ENCODE measurements at places on chromosomes 13 and 19.
A peak's percentile ranks its signal among the peaks of the same experiment; 100 is the strongest.

GRCh38 chr19:12792051-12792852, 966 bp downstream of the JUNB start:
- DNase-seq = peak; percentile 76

- DNase-seq = no peak
Measured at GRCh38 chr19:14030997-14031718, 404 bp upstream of the IL27RA start.

- DNase-seq = no peak
Measured at GRCh38 chr19:55344444-55344843, 4.8 kb downstream of the KMT5C start.

DNA sequence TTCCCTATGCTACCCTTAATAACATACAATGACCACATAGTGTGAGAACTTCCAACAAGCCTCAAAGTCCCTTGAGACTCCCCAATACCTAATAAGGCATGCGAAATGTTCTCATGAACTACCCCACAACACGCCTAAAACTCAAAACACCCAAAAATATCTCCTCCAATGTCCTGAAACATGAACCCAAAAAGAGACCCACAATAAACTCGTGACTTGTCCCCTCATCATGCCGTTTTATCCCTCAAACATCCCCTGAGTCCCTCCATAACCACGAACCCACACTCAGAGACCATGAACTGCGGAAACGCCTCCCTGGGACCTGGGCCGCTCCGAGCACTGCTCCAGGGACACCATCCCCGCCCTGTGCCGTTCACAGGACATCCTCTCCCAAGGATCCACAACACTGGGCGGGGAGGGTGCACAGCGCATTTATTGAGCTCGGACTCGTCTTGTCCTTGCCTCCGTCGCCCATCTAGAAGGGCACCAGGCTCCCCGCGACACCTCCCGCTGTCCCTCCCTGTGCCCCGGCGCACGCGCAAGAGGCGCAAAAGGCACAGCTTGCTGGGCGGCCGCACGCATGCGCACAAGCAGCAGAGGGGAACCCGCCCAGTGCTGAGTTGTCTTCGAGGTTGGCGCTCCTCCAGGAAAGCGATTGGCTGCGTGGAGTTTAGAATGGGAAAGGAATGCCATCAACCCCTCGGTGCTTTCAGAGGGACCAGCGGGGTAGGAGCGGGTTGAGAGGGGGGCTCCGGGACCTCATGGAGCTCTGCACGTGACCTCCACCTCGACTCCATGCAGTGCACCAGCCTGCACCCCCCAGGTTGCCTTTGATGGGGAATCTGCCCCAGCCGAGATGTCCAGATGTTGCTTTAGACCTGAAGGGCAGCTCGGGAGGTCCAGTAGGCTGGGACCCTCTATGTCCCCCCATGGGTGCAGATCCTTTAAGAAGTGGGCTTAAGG, 8.8 kb downstream of the FXYD3 start:
- peak; percentile 93 for DNase-seq

DNA sequence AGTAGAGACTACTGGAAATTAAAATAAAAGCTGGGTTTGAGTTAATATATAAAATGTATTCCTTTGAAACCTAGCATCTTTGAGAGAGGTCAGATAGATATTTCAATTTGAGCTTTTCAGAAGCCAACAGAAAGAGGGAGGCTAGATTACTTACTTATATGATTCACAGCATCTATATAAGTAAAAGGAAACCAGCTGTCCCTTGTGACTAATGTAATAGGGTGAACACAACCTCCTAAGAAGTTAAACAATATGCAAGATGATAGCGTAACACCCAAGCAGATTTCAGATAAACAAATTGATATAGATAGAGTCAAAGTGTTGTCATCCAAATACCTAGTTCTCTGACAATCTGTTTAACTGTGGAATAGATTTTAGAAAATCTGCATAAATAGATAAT, 393.5 kb upstream of the GPC6 start:
- no peak for DNase-seq

DNA sequence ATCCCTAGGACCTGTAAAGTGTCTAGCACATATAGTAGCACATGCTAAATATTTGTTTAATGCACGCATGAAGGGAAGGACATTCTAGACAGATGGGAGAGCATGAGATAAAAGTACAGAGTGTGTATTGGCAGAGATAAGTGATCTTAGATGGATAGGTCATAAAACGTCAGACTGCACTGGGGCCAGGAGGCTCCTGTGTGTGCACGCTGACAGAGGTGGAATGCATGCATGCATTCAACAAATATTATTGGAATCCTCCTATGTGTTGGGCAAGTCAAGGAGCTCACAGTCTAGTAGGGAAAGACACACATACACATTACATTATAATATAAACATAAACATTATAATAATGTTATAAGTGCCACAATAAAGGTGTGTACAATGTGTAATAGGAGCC, 73.3 kb downstream of the FGF9 start:
- no peak for DNase-seq

- DNase-seq = no peak
Measured at GRCh38 chr13:112219740-112220139, 152.8 kb downstream of the SOX1 start.

- DNase-seq = peak; percentile 59
Measured at GRCh38 chr19:55703790-55704215, 28.8 kb downstream of the EPN1 start.

DNA sequence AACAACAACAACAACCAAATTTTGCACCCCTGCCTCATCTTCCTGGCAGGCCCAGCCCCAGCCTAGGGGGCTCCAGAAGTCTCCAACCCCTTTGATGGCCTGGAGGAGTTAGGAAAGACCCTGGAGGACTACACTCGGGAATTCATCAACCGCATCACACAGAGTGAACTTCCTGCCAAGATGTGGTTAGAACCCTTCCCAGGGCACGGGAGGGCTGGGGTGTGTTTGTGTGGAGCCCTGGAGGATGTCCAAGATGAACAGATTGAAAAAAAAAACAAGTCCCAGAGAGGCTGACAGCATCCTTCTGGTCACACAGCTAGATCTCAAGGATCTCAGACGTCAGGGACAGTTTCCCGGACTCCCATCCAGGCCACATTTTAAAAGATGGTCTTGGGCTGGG, 13.3 kb downstream of the APOC1 start:
- no peak for DNase-seq

DNA sequence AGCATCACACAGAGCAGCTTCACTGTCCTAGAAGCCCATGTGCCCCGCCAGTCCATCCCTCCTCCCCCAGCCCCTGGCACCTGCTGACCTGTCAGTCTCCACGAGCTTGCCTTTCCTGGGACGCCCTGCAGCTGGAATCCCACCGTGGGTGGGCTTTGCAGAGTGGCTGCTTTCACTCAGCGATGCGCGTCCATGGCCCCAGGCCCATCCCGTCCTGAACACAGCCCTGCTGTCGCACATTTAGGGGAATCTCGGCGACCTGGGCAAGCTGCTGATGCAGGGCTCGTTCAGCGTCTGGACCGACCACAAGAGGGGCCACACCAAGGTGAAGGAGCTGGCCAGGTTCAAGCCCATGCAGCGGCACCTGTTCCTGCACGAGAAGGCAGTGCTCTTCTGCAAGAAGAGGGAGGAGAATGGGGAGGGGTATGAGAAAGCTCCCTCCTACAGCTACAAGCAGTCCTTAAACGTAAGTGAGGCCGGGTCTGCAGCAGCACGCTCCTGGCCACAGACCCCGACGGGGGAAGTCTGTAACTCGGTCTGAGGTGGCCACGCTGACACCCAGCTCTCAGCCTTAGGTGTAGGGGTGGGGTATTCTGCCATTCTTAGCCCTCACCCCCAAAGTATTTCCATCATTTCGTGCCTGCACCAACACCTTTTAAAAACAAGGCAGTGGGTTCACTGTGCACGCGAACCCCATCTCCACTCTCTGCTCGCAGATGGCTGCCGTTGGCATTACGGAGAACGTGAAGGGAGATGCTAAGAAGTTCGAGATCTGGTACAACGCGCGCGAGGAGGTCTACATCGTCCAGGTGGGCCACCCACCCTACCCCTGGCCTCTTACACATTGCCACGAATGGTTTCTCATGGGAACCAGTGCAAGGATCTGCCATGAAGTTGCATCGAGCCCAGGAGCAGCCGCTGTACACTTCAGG, 18.3 kb upstream of the F7 start:
- DNase-seq = no peak

DNA sequence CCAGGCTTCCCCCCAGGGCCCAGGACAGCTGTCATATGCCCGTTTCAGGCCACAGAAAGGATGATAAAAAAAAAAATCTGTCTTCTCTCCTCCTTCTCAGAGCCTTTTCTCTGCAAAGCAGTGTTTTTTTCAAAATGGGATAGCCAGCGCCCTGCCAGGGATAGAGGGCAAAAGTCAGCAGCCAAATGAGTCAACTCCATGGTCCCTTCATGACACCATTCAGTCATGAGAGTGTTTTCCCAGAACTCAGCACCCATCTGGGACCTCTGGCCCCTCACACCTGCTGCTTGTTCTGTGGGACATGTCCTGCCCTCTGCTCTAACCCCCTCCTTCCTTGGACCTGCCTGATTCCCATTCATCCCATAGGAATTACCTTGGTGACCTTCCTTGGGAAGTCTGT, 95.0 kb downstream of the CYSLTR2 start:
- DNase-seq = no peak

DNA sequence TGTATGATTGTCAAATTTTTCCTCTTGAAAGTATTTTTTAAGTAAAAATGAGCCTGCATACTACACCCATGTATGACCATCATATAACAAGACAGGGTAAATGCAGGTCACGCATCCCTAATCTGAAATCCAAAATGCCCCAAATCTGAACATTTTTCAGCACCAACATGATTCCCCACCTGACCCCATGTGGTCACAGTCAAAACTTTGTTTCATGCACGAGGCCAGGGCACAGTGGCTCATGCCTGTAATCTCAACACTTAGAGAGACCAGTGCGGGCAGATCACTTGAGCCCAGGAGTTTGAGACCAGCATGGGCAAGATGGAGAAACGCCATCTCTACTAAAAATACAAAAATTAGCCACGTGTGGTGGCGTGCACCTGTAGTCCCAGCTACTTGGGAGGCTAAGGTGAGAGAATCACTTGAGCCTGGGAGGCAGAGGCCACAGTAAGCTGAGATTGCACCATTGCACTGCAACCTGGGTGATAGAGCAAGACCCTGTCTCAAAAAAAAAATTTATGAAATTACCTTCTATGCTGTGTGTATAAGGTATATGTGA, 63.7 kb upstream of the NPAS1 start:
- DNase-seq = no peak

- DNase-seq = no peak
Measured at GRCh38 chr13:38135592-38135991, 214.1 kb upstream of the UFM1 start.

- no peak for DNase-seq
Measured at GRCh38 chr19:47209319-47210179, 21.4 kb downstream of the BBC3 start.

DNA sequence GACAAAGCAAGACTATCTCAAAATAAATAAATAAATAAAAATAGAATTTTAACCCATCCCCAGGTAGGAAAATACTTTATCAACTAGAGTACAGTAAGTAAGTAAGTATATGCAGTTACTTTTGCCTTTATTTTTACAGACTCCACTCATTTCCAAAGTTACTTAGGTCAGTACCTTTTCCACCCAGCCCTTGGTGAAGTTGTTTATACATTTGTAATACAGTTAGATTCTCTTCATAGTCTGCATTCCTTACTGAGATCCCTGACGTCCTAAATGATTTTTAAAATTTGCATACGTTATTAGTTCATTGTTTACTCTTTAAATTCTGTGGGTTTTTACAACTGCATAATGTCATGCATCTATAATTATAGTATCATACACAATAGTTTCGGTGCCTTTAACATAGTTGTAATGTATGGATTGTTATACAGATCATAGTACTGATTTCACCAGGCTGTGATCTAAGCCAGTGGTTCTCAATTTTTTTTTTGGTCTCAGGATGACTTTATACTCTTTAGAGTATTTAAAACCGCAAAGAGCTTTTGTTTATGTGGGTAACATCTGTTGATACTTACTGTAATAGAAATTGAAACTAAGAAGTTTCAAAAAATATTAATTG, 10.4 kb downstream of the SETDB2 start:
- DNase-seq = no peak

- no peak for DNase-seq
Measured at GRCh38 chr19:15846923-15847322, 31.5 kb upstream of the OR10H1 start.

- DNase-seq = no peak
Measured at GRCh38 chr19:39130337-39131254, 5.0 kb downstream of the PAK4 start.

DNA sequence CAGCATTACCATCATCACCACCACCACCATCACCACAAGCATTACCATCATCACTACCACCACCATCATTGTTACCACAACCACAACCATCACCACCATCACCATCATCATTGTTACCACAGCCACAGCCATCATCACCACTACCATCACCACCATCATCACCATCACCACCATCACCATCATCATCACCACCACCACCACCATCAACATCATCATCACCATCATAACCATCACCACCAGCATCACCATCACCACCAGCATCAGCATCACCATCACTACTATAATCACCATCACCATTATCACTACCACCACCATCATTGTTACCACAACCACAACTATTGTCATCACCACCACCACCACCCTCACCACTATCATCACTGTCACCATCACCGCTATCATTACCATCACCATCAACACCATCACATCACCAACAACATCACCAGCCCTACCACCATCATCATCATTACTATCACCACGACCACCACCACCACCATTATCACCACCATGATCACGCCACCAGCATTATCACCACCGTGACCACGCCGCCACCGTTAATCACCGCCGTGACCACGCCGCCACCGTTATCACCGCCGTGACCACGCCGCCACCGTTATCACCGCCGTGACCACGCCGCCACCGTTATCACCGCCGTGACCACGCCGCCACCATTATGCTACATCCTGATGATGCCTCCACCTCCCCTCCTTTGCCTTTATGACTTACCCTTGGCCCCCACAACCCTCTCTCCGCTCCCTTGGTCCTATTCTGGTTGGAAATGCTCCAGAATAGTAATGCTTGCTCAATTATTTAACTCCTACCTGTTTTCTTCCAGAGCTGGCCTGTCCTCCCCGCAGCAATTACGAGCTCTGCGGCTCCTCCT, 10.0 kb upstream of the FXYD3 start:
- no peak for DNase-seq

- DNase-seq = no peak
Measured at GRCh38 chr13:85419611-85420010, 379.6 kb downstream of the SLITRK6 start.
